SJCRH30 (cell line): ENCODE measurements at places on chromosomes 16 and 17. TPM values are rescaled to one million over a fixed set of nuclear protein-coding genes. Genes with fewer than 3 reads are reported as not detected.

DNA sequence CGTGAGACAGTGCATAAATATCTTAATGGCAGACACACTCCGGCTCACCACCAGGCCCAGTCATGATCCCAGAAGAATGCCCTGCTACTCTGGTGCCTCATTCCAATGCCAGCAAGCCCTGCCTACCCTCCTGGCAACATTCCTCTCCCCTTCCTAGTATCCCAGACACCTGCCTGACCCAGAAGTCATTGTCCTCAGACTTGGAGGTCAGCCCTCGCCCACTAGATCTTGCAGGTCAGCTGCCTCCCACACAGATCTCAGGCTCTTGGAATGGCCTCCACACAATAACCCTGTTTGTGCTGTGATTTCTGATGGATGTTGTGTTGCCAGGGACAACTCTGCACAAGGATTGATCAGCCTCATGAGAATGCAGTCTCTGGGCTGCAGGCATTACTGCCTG is 1.8 kb upstream of the TEX2 start:
- H3K27me3 ChIP-seq = no peaks in the 10 kb centered on the region
- H3K4me1 ChIP-seq = peaks cover 10% of the 10 kb centered on the region; the same call in 1 of the 2 replicates
- no peak overlapping the region for H3K27ac ChIP-seq
- H3K36me3 ChIP-seq = no peaks in the 10 kb centered on the region
- no peak overlapping the region for H3K4me3 ChIP-seq

CNGB1 gene
- total RNA-seq = not detected in 2 replicates

GRCh38 chr17:52678211-52678610 is 519.7 kb upstream of the CA10 start:
- no peak for DNase-seq
- no peak overlapping the region for H3K27ac ChIP-seq
- H3K36me3 ChIP-seq = no peaks in the 10 kb centered on the region
- no peaks in the 10 kb centered on the region for H3K27me3 ChIP-seq
- no peaks in the 10 kb centered on the region; the same call in 1 of the 2 replicates for H3K4me1 ChIP-seq
- H3K4me3 ChIP-seq = no peak overlapping the region

KRTAP4-9 gene
- total RNA-seq = not detected in 2 replicates

DNA sequence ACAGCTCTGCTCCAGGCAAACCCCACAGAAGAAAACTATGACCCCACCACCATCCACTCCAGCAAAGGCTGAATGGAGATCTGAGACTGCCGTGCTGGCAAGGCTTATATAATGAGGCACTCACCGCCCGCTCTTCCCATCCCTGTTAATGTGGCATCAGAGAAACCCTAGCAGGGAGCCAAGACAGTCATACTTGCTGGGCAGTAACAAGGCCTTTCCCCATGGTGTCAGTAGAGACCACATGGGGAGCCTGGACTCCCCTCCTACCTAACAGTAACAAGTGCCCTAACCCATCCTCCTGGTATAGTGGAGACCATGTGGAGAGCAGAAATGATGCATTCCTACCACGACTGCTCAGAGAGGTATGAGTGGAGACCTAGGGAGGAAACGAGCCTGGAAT is 235.2 kb downstream of the C16orf78 start:
- H3K4me1 ChIP-seq = no peaks in the 10 kb centered on the region
- H3K27me3 ChIP-seq = no peaks in the 10 kb centered on the region
- no peaks in the 10 kb centered on the region for H3K36me3 ChIP-seq
- H3K4me3 ChIP-seq = no peak overlapping the region

ACSF3 gene
- 9.2 and 11.8 TPM in 2 replicates for total RNA-seq

GRCh38 chr16:66612422-66612821 is 7.9 kb downstream of the CMTM3 start:
- no peak for DNase-seq
- H3K27ac ChIP-seq = no peak overlapping the region
- no peak overlapping the region for H3K4me3 ChIP-seq
- H3K27me3 ChIP-seq = no peaks in the 10 kb centered on the region
- H3K36me3 ChIP-seq = peaks cover 47% of the 10 kb centered on the region
- H3K4me1 ChIP-seq = peaks cover 7% of the 10 kb centered on the region; the same call in 1 of the 2 replicates

DNA sequence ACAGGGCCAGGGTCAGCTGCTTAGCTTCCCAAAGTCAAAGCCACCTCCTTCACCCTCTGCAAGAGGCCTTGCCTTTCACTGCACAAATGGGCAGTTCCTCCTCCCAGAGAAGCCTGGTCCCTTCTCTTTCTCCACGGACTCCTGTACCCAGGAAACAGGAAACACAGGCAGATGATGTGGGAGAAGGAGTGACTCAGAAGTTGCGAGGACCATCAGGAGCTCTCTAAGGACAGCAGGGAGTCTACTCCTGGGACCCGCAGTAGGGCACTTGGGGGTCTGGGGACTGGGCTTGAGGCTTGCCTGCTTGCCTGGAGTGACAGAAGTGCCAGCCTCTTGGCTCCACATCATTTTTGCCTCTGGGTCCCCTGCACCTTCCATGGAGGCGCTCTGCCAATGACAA is 47.4 kb upstream of the KSR1 start:
- no peaks in the 10 kb centered on the region for H3K36me3 ChIP-seq
- H3K27me3 ChIP-seq = peaks cover 5% of the 10 kb centered on the region
- H3K4me3 ChIP-seq = no peak overlapping the region
- DNase-seq = peak; percentile 21

DNA sequence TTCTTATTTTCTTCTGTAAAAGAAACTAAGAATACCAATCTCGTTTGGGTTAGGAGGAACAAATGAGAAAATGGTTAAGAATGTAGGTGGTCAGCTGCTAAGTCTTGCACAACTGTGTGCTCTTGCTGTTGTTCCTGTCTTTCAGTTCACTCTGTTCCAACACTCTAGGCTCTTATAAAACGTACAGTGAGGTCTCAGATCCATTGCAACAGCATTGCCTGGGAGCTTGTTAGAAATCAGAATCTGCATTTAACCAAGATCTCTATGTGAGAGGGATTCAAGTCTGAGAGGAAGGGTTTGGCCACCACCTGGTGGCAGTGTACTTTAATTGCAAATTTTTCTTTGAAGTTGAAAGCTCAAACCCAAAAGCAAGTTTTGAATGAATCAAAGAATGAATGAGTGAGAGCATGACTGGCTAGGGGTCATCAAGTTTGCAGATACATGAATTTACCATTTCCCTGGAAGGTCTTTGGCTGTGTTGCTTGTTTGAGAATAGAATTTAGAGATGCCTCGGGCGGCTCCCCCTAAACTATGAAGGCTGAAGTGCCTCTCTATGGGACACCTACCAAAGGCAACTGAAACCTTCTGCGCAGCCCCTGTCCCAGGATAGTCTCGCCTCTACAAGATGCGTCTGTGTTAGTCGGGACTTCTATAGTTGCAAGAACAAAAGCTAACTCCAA is 2.5 kb downstream of the ALOX15B start:
- no peaks in the 10 kb centered on the region for H3K36me3 ChIP-seq
- no peaks in the 10 kb centered on the region; the same call in 1 of the 2 replicates for H3K27me3 ChIP-seq
- H3K27ac ChIP-seq = no peak overlapping the region
- DNase-seq = peak; percentile 53

GRCh38 chr16:30025156-30025555 is 2.2 kb downstream of the C16orf92 start:
- DNase-seq = no peak
- no peaks in the 10 kb centered on the region for H3K27me3 ChIP-seq
- peaks cover 18% of the 10 kb centered on the region for H3K4me1 ChIP-seq
- no peak overlapping the region for H3K4me3 ChIP-seq
- no peak overlapping the region for H3K27ac ChIP-seq
- no peaks in the 10 kb centered on the region for H3K36me3 ChIP-seq

DNA sequence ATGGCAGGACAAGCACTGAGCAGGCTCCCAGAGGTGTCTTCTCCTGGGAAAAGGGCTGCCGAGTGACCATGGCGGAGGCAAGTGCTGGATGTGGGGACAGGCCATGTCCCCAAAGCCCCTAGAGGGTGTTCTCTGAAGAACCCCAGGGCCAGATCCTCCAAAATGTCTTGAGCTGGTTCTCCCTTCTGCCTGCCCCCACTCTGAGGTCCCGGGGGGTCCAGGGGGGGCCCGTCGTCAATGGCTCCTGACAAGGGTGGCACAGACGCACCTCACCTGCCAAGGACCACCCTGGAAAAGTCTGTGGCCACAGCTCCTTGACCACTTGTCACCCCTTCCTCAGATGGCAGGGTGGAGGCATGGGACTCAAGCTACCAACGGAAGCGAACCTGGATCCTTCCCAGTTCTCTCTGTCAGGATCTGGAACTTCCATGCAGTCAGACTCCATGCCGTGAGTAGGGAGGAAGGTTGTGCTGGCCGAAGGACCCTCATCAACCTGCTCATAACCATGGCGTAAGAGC is 2.3 kb upstream of the MYO1C start:
- H3K4me1 ChIP-seq = no peaks in the 10 kb centered on the region; the same call in 1 of the 2 replicates
- no peak overlapping the region for H3K4me3 ChIP-seq
- H3K36me3 ChIP-seq = no peaks in the 10 kb centered on the region
- no peak overlapping the region for H3K27ac ChIP-seq
- no peak for DNase-seq

DNA sequence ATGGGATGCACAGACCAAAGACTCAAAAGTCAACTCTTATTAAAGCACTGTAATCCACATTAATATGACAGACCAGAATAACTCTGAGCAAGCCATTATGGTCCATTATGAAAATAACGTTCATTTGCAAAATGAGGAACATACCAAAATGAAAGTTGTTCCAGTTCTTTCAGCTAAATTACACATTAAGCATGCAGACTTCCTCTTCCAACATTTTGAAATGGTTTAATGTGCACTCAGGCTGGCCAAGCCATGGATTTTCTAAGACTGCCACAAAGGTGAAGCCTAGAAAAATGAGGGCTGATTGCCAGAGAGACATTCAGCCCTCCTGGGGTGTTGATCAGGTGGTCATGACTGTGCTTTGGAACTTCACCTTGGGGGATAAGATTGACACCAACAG is 56.7 kb upstream of the NOG start:
- H3K27me3 ChIP-seq = no peaks in the 10 kb centered on the region
- no peaks in the 10 kb centered on the region for H3K4me1 ChIP-seq
- H3K36me3 ChIP-seq = no peaks in the 10 kb centered on the region
- H3K4me3 ChIP-seq = no peak overlapping the region

CD300LB gene
- not detected in 2 replicates for total RNA-seq

DNA sequence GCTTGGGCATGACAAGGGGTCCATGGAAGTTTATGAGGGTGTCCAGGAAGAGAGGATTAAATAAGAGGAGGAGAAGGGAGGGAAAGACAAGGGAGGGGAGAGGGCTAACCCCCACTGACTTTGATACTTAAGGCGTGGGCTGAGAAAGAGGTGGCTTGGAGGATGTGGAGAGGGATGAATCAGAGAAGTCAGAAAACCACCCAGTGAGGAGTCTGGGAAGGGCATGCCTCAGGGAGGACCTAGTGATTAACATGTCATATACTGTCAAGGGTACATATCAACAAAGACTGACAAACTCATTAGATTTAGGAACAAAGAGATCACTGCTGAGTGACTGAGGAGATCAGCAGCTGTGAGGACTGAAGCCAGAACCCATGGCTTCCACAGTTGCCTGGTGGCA is 145.4 kb downstream of the IRX5 start:
- no peak overlapping the region for H3K4me3 ChIP-seq
- no peaks in the 10 kb centered on the region for H3K36me3 ChIP-seq
- peaks cover 10% of the 10 kb centered on the region; the same call in 1 of the 2 replicates for H3K4me1 ChIP-seq
- no peak overlapping the region for H3K27ac ChIP-seq
- H3K27me3 ChIP-seq = no peaks in the 10 kb centered on the region

- no peaks in the 10 kb centered on the region for H3K27me3 ChIP-seq
- no peak overlapping the region for H3K27ac ChIP-seq
- H3K36me3 ChIP-seq = no peaks in the 10 kb centered on the region
- no peaks in the 10 kb centered on the region for H3K4me1 ChIP-seq
- no peak overlapping the region for H3K4me3 ChIP-seq
These were observed 20.5 kb upstream of the PABPN1L start for GRCh38 chr16:88886845-88887521.

DNA sequence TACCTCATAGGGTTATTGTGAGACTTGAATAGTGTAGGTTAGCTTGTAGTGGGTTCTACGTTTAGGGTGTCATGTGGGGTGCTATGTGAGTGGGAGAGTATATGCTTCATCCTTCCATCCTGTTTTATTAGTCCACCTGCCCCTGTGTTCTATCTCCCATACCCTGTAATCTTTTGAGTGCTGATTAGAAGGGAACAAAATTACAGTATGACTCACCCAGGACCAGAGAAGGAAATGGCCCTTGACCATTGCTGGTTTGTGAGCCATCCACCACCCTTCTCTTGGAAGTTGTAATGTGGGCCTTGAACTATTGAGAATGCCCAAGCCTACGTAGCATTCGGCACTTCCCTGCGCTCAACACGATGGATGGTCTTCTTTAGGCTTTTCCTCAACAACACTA is 17.1 kb downstream of the SAP30BP start:
- no peak overlapping the region for H3K27ac ChIP-seq
- no peaks in the 10 kb centered on the region for H3K27me3 ChIP-seq
- DNase-seq = no peak
- no peak overlapping the region for H3K4me3 ChIP-seq
- peaks cover 21% of the 10 kb centered on the region for H3K36me3 ChIP-seq

GRCh38 chr16:65959983-65960382 is 406.5 kb upstream of the CDH5 start:
- H3K36me3 ChIP-seq = no peaks in the 10 kb centered on the region
- H3K27me3 ChIP-seq = no peaks in the 10 kb centered on the region
- H3K4me1 ChIP-seq = peaks cover 6% of the 10 kb centered on the region; the same call in 1 of the 2 replicates
- no peak overlapping the region for H3K4me3 ChIP-seq
- DNase-seq = no peak

GRCh38 chr17:61555127-61555566 is 35.9 kb downstream of the NACA2 start:
- H3K4me1 ChIP-seq = peaks cover 33% of the 10 kb centered on the region
- no peaks in the 10 kb centered on the region for H3K27me3 ChIP-seq
- peak overlapping the region; percentile 1; the same call in 1 of the 2 replicates for H3K27ac ChIP-seq
- DNase-seq = peak; percentile 8

GRCh38 chr17:8798846-8799569 is at the start of gene MFSD6L:
Gene MFSD6L (minus strand): TSS chr17:8799365. CDS start chr17:8799120, 245 bp downstream.
- H3K27me3 ChIP-seq = no peaks in the 10 kb centered on the region
- H3K36me3 ChIP-seq = no peaks in the 10 kb centered on the region
- no peaks in the 10 kb centered on the region for H3K4me1 ChIP-seq
- no peak within 1 kb of the TSS for H3K4me3 ChIP-seq
- no peak for DNase-seq
- H3K27ac ChIP-seq = no peak within 1 kb of the TSS

ARL5C gene
- not detected in 2 replicates for total RNA-seq

DNA sequence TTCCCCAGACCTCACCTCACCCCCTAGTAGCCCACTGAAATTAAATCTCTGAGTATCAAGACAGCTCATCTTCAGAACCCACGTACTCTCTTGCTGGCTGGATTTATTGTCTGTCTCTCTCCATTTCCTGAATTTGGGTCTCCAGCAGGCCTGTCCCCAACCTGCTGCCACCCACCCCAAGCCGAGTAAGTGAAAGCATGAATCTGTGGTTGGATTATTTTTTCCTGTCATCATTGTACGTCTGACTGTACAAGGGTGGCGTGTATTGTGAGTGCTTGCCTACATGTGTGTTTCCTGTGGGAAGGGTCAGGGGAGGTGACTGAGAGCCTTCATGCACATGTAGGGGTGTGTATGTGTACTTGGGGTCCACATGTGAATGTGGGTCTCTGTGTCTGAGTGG is 5.4 kb downstream of the TNP2 start:
- no peaks in the 10 kb centered on the region for H3K36me3 ChIP-seq
- no peak overlapping the region for H3K27ac ChIP-seq
- H3K4me3 ChIP-seq = no peak overlapping the region
- H3K27me3 ChIP-seq = no peaks in the 10 kb centered on the region
